ENCODE measurements at places on chromosomes 7 and 10.

DNA sequence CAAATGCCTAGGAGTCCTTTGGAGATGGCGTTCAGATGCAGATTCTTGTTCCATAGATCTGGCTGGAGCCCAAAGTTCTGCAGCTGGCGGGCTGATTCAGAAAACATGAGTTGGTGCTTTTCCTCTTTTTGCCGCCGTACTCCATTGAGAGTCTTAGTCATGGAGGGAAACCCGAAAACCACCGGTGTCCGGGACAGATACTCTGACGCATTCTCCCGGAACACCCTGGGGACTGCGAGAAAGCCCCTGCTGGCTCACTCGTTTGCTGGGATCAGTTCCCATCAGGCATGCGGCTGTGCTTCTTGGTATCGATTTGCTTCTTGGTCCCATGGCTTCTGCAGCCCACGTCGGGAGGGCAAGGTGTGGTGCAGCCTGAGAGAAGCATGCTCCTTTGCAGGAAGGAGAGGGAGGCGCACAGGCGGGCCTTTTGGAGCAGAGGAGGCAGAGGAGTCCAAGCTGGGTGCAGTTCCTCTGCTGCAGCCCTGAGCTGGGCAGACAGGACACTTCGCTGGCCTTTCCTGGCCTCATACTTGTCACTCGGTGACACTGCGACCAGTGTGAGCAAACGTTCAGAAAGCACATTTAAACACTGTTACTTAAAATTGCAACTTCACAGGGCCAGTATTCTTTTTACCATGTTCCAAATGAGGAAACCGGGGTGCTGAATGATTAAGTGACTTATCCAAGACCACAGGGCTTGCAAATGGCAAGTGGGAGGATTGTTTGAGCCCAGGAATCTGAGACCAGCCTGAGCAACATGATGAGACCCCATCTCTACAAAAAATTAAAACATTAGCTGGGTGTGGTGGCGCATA is 30.6 kb upstream of the PFKFB3 start:
- peak overlapping the region; percentile 65 for H3K27ac ChIP-seq
- peaks cover 58% of the 10 kb centered on the region for H3K4me1 ChIP-seq
- H3K4me3 ChIP-seq = no peak overlapping the region
- no peak for DNase-seq
- H3K27me3 ChIP-seq = no peaks in the 10 kb centered on the region

DNA sequence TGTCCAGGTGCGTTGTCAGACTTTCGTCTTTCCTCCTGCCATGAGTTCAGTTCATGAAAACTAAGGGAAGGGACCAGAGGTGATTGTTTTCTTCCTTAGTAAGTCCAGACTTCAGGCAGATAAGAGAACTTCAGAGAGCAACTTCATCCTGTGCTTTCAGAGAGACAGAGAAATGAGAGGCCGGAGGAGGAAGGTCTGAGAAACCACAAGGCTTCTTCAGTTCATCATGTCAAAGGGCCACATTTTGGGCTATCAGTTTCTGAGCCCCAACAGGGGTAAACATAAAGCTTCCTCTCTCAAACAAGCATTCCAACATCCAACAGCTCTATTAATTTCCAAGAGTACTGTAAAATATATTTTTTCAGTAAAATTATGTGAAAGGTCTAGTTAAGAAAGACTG is 668.4 kb upstream of the NRP1 start:
- no peak overlapping the region for H3K27ac ChIP-seq
- DNase-seq = no peak
- H3K36me3 ChIP-seq = no peaks in the 10 kb centered on the region
- no peaks in the 10 kb centered on the region for H3K27me3 ChIP-seq
- H3K4me3 ChIP-seq = no peak overlapping the region

DNA sequence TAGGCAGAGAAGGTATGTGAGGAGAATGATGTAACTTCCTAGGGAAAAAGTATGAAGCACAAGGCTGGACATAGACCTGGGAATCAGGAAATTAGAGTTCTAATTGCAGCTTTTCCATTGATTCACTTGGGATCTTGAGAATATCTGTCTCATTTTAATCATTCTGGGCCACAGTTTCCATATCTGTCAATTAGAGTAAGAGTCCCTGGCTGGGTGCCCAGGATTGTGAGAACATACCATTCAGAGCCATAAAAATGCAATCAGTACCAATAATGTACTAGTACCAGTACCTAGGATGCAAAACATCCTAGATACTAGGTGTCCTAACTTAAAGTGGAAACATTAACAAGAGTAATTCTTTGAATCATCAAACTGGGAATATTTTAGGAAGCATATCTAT is 29.6 kb downstream of the CAV1 start:
- H3K27ac ChIP-seq = no peak overlapping the region
- H3K36me3 ChIP-seq = peaks cover 10% of the 10 kb centered on the region
- H3K27me3 ChIP-seq = no peaks in the 10 kb centered on the region
- DNase-seq = no peak

GRCh38 chr7:18958627-18959026 is 158.8 kb downstream of the TWIST1 start:
- no peak overlapping the region for H3K4me3 ChIP-seq
- no peak for DNase-seq
- H3K27ac ChIP-seq = no peak overlapping the region
- H3K36me3 ChIP-seq = no peaks in the 10 kb centered on the region
- H3K4me1 ChIP-seq = no peaks in the 10 kb centered on the region
- H3K27me3 ChIP-seq = no peaks in the 10 kb centered on the region

GRCh38 chr10:14391342-14391741 is 60.6 kb upstream of the FRMD4A start:
- no peak overlapping the region for H3K27ac ChIP-seq
- DNase-seq = no peak
- no peak overlapping the region for H3K4me3 ChIP-seq
- H3K27me3 ChIP-seq = peaks cover 3% of the 10 kb centered on the region
- H3K4me1 ChIP-seq = no peaks in the 10 kb centered on the region

Measured in suprapubic skin (tissue), 4 donors.